ENCODE measurements at places on chromosomes 7 and 10.

DNA sequence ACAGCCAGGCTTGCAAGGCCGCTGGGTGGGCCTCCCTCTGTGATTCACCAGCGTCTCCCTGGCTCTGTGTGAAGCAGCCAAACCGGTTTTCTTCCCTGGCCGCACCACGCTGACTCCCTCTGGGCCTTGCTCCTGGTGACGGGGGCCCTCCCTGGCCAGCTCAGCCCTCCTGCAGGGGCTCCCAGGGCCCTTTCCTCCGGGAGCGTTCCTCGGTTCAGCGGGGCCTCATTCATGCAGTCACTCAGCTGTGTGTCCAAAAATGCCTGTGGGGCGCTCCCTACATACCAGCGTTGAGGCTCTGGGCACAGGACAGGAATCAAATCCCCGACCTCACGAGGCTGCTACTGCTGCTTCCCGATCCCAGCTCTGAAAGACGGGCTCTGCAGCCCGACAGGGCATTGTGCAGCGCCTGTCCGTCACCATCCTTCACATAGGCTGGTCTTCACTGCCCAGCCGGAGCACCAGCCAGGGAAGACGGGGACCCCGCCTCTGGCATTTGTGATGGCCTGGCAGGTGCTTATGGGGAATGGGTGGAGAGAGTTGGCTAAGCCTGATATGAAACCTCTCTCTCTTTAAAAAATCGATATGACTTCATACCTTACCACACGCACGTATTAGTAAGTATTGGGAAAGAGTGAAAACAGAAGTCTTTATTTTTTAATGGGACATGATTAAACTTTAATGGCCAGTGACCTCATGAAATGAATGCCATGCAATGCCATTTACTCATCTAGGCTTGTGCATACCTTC, 110.0 kb upstream of the SHH start:
- no peaks in the 10 kb centered on the region for H3K4me1 ChIP-seq
- H3K27me3 ChIP-seq, result peaks cover 1% of the 10 kb centered on the region
- no peaks in the 10 kb centered on the region for H3K36me3 ChIP-seq
- no peak for DNase-seq

DNA sequence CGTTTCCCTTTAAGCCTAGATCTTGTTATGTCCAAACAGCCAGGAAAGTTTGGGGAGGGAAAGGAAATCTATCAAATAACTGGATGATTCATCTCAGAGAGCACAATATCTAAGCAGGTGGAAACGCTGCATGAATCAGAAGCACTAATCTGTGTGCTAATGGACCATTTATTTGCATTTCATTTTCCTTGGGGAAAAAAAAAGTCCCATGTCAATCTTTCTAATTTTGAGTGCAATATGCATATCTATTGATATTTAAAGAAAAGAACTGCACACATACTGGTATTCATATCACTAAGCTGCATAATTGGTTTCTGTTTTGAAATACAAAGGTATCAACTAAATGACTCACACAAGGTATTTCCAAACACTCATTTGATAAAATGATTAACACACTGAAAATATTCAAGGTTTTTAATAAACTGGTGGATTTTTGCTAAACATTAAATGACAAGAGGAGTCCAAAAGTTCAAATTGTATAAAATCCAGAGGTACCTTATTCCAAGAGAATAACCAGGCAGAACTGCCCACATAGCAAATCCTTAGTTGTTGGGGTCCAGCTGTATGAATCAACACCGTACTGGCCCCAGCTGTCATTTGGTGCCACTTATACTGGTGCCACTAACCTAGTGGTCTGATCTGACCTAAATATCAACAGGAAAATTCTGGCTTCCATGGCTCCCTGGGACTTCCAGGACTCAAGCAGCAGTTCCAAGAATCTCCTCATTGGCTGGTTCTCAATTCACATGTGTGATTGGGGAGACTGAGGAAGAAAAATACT, 122.2 kb upstream of the SP4 start:
- H3K36me3 ChIP-seq, result peaks cover 3% of the 10 kb centered on the region
- no peaks in the 10 kb centered on the region for H3K27me3 ChIP-seq
- H3K27ac ChIP-seq, result peak overlapping the region; percentile 48
- DNase-seq, result no peak
- no peak overlapping the region for H3K4me3 ChIP-seq

DNA sequence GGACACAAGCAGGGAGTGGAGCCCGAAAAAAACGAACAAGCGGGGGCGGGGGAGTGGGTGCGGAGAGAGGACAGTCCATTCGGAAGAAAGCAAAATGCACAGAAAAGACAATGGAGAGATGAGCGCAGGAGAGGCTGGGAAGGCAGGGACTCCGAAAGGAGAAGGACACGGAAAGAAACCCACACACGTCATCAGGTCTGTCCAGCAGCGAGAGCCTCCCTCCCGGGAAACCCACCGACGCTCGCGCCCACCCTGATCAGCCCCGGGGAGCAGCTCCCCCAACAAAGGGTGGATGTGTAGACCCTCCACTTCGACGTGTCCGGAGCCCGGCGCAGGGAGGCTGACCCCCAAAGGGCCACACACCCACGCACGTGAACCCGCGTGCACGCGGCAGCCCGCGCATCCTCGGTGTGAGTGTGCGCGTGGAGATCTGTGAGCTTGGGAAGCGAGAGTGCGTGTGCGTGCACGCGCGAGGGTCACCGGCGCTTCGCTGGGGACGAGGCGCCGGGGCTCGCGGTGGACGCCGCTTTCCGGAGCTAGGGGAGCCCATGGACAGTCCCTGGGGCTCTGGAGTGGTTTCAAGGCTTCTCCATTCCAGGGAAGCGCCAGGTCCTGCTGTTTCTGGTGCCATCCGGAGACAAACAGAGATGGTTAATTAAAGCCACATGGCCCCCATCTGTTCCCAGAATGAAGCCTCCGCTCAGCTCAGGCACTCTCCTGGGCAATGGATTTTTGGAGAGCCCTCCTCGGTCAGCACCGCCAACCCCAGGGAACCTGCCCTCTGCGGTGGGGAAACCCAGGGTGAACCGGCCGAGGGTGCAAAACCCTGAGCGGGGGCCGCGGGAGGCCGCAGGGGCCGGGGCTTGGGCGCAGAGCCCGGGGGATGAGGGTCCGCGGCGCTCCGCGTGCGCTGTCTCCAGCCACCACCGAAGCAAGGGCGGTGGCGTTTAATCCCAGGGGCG, 916 bp downstream of the LAMB1 start:
- peak overlapping the region; percentile 68 for H3K4me3 ChIP-seq
- no peak for DNase-seq
- peaks cover 19% of the 10 kb centered on the region for H3K4me1 ChIP-seq
- H3K27me3 ChIP-seq, result peaks cover 54% of the 10 kb centered on the region

GRCh38 chr7:8229927-8230326, 32.0 kb downstream of the ICA1 start:
- H3K4me1 ChIP-seq, result no peaks in the 10 kb centered on the region
- H3K36me3 ChIP-seq, result no peaks in the 10 kb centered on the region
- no peak for DNase-seq
- H3K27ac ChIP-seq, result no peak overlapping the region
- H3K4me3 ChIP-seq, result no peak overlapping the region

GRCh38 chr10:104334561-104334960, 3.7 kb downstream of the ITPRIP start:
- peaks cover 73% of the 10 kb centered on the region for H3K4me1 ChIP-seq
- H3K36me3 ChIP-seq, result peaks cover 25% of the 10 kb centered on the region
- H3K4me3 ChIP-seq, result no peak overlapping the region

- no peak overlapping the region for H3K27ac ChIP-seq
- H3K36me3 ChIP-seq, result no peaks in the 10 kb centered on the region
- no peak overlapping the region for H3K4me3 ChIP-seq
- no peak for DNase-seq
Observed at GRCh38 chr10:33749067-33749735, 414.7 kb upstream of the NRP1 start.

DNA sequence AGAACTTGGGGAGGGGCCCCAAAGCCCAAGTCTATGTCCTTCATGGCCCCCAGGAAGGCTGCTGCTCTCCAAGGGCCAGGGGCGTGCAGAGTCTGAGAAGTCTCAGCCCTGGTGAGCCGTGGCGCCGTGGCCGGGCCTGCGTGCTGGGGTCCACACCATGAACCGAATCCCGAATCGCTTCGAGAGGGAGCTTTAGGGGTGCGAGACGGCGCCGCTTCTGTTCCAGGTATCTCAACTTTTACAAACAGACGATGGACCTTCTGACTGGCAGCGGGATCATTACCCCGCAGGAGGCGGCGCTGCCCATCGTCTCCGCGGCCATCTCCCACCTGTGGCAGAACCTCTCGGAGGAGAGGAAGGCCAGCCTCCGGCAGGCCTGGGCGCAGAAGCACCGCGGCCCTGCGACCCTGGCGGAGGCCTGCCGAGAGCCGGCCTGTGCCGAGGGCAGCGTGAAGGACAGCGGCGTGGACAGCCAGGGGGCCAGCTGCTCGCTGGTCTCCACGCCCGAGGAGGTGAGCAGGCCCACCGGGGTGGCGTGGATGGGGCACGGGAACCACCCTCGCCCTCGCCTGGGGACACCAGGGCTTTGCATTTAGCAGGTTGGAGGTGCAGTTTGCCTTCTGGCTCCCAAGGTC, 12.7 kb downstream of the STRA8 start:
- H3K27me3 ChIP-seq, result peaks cover 8% of the 10 kb centered on the region
- no peaks in the 10 kb centered on the region for H3K36me3 ChIP-seq
- DNase-seq, result no peak
- no peak overlapping the region for H3K27ac ChIP-seq
- no peak overlapping the region for H3K4me3 ChIP-seq

- H3K4me1 ChIP-seq, result peaks cover 47% of the 10 kb centered on the region
- no peak for DNase-seq
- no peak overlapping the region for H3K4me3 ChIP-seq
- no peaks in the 10 kb centered on the region for H3K36me3 ChIP-seq
Observed at GRCh38 chr10:70619271-70620019, 16.9 kb upstream of the PRF1 start.

DNA sequence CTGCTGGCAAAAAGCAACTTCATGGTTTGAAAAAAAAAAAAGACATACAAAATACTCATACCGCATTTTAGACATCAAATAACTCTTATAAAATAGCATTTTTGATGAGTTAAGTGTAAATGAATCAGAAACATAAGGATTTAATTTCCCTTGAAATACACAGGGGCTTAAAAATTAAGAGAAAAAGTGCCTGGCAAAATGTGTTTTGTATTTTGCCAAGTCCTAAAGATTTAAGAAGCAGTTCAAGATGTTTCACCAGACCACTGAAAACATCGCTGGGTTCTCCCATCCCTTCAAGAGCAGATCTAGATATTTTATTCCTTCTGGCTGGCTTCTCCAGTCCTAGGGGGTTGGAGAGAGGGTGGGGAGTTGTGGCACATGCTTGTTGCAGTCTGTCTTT, 396.4 kb downstream of the INHBA start:
- no peaks in the 10 kb centered on the region for H3K36me3 ChIP-seq
- no peak for DNase-seq
- H3K27me3 ChIP-seq, result no peaks in the 10 kb centered on the region
- H3K27ac ChIP-seq, result no peak overlapping the region
- H3K4me3 ChIP-seq, result no peak overlapping the region

DNA sequence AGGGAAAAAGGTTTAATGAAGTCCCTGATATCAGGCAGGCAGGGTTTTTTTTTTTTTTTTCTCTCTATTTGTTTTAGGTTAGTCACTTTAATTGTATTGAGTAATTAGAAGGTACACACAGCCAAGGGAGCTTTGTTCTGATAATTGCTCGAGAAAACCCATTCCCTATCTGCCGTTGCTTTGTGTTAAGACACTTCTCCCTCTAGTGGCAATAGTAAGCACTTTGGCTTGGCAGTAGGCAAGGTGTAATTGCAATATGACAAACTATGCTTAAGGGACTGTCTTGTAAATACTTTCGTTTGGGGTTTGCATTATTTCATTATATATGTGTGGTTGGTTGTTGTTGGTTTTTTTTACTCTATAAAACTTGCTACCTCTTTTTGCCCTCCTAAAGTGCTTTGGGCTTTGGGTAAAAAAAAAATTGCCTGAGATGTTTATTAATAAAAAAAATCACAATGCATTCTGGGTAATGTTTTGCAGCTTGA, 113.4 kb downstream of the BTRC start:
- H3K36me3 ChIP-seq, result no peaks in the 10 kb centered on the region
- H3K27me3 ChIP-seq, result no peaks in the 10 kb centered on the region
- H3K27ac ChIP-seq, result no peak overlapping the region

DNA sequence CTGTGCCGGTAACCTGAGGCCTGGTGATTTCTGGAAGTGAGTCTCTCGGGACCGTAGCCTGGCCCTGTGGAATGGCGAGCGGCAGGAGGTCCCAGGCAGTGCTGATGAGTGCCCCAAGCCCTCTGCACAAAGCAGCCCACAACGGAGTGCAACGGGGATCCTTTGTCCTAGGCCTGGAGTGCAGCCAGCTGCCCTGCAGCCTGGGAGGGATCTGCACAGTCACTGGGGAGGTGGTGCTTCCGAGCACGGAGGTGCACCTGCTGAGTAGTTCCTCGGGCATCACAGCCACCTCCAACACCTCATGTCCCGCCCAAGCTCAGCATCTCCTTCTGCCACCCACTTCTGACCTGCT, 162.8 kb upstream of the ZMIZ1 start:
- no peaks in the 10 kb centered on the region for H3K36me3 ChIP-seq
- no peak overlapping the region for H3K27ac ChIP-seq
- H3K27me3 ChIP-seq, result no peaks in the 10 kb centered on the region

GRCh38 chr7:122369756-122370155, 65.2 kb upstream of the FEZF1 start:
- no peaks in the 10 kb centered on the region for H3K36me3 ChIP-seq
- H3K27me3 ChIP-seq, result peaks cover 2% of the 10 kb centered on the region
- no peak overlapping the region for H3K27ac ChIP-seq
- DNase-seq, result no peak
- no peak overlapping the region for H3K4me3 ChIP-seq

DNA sequence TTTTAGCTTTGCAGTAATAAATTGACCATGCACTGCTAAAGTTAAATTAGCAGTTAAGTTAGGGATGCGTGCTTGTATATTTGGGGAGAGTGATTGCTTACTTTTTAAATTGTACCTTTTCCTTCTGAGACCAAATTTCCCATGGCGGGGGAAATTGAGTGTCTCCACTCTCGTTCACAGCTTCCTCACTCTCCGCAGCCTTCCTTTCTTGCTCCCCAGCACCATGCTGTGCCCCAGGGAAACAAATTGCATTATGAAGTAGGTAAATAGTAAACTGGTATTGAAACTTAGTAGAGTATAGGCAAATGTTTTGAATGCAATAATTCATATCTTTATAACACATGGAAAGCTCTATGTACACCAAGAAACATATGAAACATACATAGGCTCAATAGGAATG, 85.4 kb downstream of the MALRD1 start:
- H3K27me3 ChIP-seq, result no peaks in the 10 kb centered on the region
- no peak for DNase-seq
- H3K4me3 ChIP-seq, result no peak overlapping the region
- H3K27ac ChIP-seq, result no peak overlapping the region

- no peaks in the 10 kb centered on the region for H3K27me3 ChIP-seq
- no peak for DNase-seq
Observed at GRCh38 chr10:130424418-130424817, 288.2 kb downstream of the GLRX3 start.

DNA sequence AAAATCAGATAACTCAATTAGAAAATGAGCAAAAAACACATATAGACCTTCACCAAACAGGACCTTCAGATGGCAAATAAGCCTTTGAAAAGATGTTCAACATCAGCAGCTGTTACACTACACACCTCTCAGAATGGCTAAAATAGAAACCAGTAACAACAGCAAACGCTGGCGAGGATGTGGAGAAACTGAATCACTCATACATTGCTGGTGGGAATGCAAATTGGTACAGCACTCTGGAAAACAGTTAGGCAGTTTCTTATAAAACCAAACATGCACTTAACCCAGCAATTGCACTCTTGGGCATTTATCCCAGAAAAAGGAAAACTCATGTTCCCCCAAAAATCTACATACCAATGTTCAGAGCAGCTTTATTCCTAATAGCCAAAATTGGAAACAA, 37.7 kb upstream of the SMARCD3 start:
- H3K4me1 ChIP-seq, result peaks cover 6% of the 10 kb centered on the region
- H3K27ac ChIP-seq, result no peak overlapping the region
- peaks cover 5% of the 10 kb centered on the region for H3K27me3 ChIP-seq
- H3K4me3 ChIP-seq, result no peak overlapping the region

Data from activated CD8-positive, alpha-beta T cell treated with anti-CD3 and anti-CD28 coated beads for 36 hours (primary cell).